ENCODE measurements at places on chromosomes 5 and 9.

DNA sequence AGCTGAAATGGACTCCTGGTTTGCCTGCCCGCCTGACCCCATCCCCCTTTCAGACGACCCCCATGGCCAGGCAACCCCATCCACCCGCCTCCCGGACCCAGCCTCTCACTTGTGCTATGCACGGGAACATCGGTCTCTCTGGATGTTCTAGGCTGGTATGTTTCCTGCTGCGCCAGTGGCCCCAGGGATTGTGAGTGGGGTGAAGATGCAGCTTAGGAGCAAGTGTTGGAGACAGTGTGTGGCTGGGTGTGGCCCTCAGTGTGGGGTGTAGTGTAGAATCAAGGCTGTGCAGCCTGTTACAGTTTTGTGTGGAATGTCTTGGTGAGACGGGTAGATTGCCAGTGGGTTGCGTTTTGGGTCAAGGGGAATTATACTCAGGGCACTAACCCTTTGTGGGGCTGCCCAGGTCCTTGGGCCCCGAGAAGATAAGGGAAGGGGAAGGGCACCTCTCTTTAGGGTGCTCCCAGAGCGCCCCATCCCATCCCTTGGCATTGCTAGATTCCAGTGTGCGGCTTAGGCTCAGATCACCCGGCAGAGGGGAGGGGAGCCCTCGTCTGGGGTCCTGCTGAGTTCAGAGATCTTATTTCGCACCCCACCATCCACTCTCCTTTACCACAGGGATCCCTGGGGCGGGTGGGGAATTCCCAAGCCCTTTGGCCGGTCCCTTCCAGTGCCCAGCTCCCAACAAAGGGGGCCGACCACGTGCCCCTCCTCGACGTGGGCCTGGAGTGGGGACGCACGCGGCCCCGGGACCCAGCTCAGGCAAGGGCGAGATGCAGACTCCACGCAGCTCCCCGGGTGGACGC, 4.6 kb downstream of the IER5L start:
- no peak for DNase-seq

DNA sequence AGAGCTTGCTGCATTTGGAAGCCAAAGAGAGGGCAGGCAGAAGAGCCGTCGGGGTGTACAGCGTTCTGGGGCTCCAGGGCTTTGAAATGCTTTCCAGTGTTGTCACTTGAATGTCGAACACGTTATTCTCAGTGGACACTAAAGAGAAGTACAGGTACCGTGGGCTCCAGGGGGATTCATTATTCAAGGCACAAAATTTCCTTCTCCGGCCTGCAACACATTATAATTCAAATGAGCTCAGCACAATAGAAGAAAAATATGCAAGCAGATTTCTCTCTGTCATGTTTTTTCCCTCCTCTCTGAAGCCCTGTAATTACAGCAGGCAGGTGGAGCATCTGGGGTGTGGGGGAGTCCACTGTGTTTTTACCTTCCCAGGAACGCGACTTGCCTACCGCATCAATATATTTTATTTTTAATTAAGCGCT, 293.1 kb downstream of the ZSWIM6 start:
- no peak for DNase-seq

DNA sequence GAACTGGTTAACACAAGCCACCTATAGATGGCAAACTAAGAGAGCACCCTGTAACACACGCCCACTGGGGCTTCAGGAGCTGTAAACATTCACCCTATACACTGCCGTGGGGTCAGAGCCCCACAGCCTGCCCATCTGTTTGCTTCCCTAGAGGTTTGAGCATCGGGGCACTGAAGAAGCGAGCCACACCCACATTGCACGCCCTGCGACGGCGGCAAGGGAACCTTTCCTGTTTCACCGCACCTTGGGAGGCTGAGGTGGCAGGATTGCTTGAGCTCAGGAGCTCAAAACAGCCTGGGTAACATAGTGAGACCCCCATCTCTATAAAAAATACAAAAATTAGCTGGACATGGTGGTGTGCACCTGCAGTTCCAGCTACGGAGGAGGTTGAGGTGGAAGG, 76.6 kb downstream of the HRH2 start:
- DNase-seq: no peak

DNA sequence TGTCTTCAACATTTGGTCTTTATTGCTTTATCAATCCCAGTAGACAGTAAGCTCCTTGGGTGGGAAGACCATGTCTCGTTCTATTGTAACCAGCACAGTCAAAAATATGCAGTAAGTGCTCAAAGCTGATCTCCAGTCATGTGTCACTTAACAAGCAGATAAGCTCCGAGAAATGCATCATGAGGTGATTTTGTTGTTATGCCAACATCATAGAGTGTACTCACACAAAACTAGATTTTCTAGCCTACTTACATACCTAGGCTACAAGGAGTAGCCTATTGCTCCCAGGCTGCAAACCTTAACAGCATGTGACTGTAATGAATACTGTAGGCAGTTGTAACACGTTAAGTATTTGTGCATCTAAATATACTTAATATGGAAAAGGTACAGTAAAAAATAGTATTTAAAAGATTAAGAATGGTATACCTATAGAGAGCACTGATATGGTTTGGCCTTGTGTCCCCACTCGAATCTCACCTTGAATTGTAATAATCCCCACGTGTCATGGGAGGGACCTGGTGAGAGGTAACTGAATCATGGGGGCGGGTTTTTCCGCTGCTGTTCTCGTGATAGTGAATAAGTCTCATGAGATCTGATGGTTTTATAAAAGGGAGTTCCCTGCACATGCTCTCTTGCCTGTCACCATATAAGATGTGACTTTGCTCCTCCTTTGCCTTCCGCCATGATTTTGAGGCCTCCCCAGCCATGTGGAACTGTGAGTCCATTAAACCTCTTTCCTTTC, 39.8 kb upstream of the PCSK5 start:
- DNase-seq: no peak

- no peak for DNase-seq
These were observed 1070.3 kb upstream of the CDH18 start for GRCh38 chr5:21058289-21058688.

GRCh38 chr5:55966284-55966683, 28.5 kb downstream of the IL6ST start:
- DNase-seq: no peak

All from activated T-helper 9 cell treated with anti-CD3 and anti-CD28 coated beads, Interleukin-2, amount 50 U/mL, for 16 hours (primary cell).